ENCODE measurements at places on chromosomes 5 and 9.

DNA sequence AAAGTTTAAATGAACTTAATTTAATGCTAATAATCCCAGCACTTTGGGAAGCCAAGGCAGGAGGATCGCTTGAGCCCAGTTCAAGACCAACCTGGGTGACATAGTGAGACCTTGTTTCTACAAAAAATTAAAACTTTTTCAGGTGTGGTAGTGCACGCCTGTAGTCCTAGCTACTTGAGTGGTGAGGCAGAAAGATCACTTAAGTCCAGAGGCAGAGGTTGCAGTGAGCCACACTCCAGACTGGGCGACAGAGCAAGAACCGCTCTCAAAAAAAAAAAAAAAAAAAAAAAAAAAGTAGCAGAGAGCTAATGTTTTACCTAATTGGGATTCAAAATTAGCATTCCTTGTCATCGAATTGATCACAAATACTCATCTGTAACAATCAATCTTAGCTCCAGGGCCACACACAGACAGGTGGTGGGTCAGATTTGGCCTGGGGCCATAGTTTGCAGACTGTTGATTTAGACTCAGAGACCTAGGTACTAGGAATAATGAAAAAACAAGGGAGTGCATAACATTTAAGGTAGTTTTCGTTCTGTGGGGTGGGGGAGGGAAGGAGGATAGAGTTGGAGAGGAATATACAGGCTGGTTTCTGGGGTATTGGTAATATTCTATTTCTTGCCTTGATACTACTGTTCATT lies 21.4 kb downstream of the HSDL2 start:
- DNase-seq = no peak

DNA sequence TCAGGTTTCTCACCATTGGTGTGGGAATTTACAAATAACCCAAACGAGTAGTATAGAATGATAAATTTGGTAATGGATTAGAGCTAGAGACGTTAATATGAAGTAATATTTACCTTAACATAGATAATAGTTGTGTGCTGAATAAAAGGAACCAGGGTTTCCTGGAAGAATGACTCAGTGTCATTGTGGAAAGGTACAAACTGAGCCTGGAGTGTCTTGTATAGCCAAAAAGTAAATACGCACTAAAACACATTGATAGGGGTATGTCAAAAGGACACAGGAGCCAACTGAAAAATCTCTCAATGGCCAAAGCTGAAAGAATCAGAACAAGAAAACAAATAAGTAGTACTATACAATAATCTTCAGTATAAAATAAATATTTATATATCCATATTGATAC lies 363.5 kb downstream of the SLCO4C1 start:
- DNase-seq = no peak

DNA sequence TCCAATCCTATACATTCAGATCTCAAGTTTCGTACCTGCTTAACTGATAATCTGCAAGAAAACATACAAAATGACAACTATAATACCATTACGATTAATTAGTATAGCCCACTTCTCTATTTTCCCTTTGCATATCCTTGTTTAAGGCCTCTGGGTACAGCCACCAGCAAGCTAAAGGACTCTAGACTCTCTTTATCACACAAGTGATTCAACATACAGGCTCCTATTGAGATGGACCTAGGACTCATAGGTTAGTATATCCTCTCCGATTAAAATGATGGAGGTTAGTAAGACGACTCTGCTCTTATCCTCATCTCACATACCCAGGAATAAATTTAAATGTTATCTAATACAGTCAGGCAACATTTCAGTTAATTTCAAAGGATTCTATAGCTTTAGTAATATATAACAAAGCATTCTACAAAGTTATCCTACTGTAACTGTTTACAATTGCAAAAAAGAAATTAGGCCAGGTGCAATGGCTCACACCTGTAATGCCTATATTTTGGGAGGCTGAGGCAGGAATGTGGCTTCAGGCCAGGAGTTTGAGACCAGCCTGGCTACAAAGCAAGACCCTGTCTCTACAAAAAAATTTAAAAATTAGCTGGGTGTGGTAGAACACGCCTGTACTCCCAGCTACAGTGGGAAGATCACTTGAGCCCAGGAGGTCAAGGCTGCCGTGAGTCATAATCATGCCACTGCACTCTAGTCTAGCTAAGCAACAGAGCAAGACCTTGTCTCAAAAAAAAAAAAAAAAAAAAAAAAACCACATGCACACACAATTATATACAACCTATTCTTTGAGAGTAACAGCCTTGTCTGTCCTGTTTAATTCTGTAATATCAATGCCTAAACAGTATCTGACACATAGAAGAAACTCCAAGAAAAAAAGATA lies 15.4 kb downstream of the HAUS6 start:
- DNase-seq = peak; percentile 68

DNA sequence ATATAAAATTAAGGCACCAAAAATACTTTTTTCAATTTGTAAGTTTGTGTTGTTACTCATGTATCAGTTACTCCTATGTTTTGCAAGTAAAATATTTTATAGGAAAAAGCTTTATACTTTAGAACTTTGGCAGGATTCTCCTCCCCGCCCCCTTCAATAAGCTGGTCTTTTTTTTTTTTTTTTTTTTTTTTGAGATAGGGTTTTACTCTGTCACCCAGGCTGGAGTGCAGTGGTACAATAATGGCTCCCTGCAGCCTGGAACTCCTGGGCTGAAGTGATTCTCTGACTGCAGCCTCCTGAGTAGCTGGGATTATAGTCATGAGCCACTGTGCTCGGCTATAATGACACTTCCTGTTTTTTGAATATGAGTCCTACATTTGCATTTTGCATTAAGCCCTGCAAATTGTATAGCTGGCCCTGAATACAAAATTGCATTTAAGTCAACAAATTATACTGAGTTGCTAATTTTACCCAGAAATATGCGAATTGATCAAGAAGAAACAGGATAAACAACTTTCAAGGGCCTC lies 192.9 kb downstream of the PIK3R1 start:
- no peak for DNase-seq
